H4 (cell line): ENCODE measurements at places on chromosomes 4 and X.
A peak's percentile ranks its signal among the peaks of the same experiment; 100 is the strongest.

- no peak for DNase-seq
Observed at GRCh38 chr4:132614682-132615081, 534.4 kb upstream of the PCDH10 start.

DNA sequence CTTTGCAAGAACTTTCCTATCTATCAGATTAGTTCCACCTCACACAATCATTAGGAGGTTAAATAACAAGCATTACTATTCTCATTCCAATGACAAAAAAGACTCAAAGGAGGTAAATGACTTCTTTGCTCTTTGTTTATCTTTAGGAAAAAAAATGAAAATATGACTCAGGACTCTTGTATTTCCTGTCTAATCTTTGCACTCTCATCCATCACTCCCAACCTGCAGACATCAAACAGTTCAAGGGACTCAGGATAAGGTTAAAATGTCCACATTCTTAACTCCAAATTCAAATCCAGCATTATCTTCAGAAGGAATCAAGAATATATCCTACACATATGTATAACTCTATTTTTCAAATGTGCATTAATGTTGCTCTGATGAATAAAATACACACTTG lies 139.6 kb downstream of the UNC5C start:
- DNase-seq, result no peak

- DNase-seq, result no peak
Observed at GRCh38 chr4:141730805-141731204, 94.4 kb downstream of the IL15 start.

DNA sequence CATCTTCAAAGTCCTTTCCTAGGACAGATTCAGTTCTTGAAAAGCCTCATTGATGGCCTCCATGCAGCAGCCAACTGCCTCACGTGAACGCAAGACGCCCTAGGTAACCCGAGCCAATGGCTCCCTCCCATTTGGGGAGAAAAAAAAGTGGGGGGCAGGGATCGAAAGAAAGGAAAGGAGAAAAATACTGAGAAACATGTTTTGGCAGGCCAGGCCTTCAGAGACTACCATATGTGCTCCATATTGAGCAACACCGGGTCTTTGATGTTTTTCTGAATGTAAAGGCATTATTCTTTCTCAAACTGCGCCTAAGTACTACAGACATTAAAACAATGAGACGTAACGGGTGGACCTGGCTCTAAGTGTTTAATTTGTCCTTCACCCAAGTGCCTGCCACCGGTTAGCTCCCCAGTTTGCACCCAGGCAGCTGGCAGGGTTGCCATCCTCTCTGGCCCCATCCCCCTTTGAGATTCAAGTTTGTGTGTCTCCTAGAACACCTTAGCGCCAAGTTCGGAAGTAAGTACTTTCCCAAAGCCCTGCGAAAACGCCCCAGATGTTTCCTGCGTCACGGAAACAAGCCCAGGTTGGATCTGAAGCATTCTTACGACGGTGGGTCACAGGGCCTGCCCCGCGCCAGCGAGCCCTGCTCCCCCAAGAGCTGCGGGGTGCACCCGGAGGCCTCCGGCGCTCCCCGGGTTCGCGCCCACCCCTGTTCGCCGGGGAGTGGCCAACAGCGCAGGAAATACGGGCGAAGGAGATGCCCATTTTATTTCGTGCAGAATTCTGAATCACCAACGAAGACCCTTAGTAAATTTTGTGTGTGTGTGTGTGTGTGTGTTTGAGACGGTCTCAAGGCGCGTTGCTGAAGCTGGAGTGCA lies 30.1 kb downstream of the HAND2 start:
- no peak for DNase-seq

DNA sequence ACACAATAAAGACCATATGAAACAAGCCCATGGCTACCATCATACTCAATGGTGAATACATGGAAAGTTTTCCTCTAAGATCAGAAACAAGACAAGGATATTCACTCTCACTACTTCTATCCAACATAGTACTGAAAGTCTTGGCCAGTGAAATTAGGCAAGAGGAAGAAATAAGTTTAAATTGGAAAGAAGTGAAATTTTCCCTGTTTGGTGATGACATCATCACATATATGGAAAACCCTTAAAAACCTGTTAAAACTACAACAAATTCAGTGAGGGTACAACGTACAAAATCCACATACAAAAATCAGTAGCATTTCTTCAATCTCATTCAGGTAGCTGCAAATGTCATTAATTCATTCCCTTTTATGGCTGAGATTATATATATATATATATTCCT lies 164.0 kb upstream of the IRS4 start:
- DNase-seq, result no peak

- peak; percentile 17 for DNase-seq
Observed at GRCh38 chrX:44244008-44244407, 99.5 kb downstream of the EFHC2 start.

GRCh38 chr4:174089711-174090110 lies 193.8 kb downstream of the FBXO8 start:
- no peak for DNase-seq

- DNase-seq, result no peak
Observed at GRCh38 chr4:101103381-101104142, 243.8 kb downstream of the PPP3CA start.
